ENCODE measurements at places on chromosomes 1 and 21. TPM values are rescaled to one million over a fixed set of nuclear protein-coding genes. Genes with fewer than 3 reads are reported as not detected.
A peak's percentile ranks its signal among the peaks of the same experiment; 100 is the strongest.

ZBTB8OS gene
- 76.7 TPM for polyA plus RNA-seq

NBPF11 gene
- 4.0 TPM for polyA plus RNA-seq

HHAT gene
- 4.6 TPM for polyA plus RNA-seq

AADACL4 gene
- not detected for polyA plus RNA-seq

EMC1 gene
- polyA plus RNA-seq: 24.7 TPM

LCE1F gene
- not detected for polyA plus RNA-seq

MED8 gene
- polyA plus RNA-seq: 36.7 TPM

LCE1E gene
- not detected for polyA plus RNA-seq

AMY1C gene
- not detected for polyA plus RNA-seq

BATF3 gene
- 0.84 TPM for polyA plus RNA-seq

KLF17 gene
- not detected for polyA plus RNA-seq

INAVA gene
- polyA plus RNA-seq: 0.37 TPM

TAGLN2 gene
- polyA plus RNA-seq: 811 TPM

PLEKHN1 gene
- 0.49 TPM for polyA plus RNA-seq

- DNase-seq: no peak
Observed at GRCh38 chr1:235831148-235831547, 35.6 kb downstream of the LYST start.

- DNase-seq: no peak
Observed at GRCh38 chr1:41515131-41515678, 30.7 kb upstream of the EDN2 start.

GRCh38 chr1:84795966-84796600, 96.9 kb downstream of the LPAR3 start:
- DNase-seq: no peak

DNA sequence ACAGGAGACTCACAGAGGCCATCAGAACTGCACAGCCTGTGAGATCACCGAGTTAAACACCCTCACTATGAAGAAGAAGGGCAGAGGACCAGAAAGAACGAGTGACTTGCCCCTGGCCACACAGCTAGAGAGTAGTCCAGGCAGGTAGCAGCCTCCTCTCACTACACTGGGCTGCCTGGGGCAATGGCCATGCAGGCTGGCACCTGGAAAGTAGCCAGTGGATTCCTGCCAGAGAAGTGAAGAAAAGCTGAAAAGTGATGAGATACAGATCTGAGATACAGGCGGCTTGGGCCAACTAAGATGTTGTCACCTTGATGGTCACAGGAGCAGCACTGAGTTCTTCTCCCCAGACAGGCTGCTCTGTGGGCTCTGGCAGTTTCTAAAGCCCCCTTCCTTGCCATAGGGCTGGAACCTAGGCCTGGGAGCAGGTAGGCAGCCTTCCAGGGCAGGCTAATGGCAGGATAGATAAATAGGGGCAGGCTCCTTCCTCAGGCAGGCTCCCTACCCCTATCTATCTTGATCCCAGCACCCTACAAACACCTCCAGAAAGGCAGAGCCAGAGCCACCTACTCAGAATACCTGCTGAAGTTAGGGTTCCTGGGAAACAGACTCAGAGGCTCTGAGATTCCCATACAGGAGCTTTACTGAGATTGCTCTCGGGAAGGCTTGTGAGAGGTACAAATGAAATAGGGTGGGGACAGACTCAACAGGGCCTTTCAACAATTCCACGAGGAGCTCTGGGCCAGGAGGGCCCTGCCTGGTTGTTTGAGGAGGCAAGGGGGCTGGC, 106.3 kb downstream of the BEND5 start:
- DNase-seq: no peak

DNA sequence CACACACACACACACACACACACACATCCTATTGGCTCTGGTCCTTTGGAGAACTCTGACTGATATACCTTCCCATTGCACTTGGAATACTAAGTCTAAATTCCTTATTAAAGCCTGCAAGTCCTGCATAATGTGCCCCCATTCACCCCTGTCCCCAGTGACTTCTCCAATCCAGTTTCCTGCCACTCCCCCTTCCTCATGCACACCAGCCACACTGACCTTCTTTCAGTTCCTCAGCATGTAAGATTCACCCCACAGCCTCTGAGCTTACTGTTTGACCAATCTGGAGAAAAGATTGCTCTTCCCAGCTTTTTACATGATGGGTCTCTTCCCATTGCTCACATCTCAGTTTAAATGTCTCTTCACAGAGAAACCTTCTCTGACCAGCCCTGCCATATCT, 146.6 kb downstream of the TBX15 start:
- no peak for DNase-seq

GRCh38 chr1:229863651-229864545, 203.1 kb upstream of the GALNT2 start:
- DNase-seq: no peak

DNA sequence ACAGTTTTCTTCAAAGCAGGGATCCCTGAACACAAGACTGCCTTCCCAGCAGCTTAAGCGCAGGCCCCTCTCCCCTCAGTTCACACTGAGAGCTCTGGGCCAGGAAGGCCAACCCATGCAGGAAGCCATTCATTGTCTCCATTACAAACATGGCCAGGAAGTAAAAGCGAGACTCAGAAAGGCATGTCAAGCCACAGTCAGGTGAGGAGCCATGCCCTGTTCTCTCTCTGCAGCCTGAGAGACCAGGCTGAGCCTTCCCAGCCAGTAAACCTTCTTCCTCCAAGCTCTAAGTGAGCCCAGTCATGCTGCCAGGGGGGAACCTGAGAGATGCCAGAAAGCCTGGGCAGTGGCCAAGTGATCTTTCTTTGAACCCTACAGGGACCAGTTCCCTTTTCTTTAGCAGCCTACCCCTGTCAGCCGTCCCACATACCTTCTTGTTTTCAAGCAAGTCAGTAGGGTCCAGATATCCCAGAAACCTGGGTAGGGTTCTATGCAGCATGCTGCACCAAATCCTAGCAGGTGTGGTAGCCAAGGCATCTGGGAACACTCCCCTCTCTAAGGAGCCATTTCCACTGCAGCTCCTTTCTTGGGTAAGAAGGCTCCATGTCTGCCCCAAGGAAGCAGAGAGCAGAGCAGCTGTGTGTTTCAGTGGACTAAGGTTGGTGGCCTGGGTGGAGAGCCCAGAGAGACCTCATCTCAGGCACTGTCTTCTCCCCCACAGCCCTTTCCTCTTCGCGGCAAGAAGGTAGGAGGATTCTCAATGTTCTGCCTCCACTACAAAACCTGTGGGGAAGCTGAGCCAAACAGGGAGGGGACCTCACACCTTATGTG, 977 bp downstream of the TRAF3IP3 start:
- DNase-seq: peak; percentile 29

DNA sequence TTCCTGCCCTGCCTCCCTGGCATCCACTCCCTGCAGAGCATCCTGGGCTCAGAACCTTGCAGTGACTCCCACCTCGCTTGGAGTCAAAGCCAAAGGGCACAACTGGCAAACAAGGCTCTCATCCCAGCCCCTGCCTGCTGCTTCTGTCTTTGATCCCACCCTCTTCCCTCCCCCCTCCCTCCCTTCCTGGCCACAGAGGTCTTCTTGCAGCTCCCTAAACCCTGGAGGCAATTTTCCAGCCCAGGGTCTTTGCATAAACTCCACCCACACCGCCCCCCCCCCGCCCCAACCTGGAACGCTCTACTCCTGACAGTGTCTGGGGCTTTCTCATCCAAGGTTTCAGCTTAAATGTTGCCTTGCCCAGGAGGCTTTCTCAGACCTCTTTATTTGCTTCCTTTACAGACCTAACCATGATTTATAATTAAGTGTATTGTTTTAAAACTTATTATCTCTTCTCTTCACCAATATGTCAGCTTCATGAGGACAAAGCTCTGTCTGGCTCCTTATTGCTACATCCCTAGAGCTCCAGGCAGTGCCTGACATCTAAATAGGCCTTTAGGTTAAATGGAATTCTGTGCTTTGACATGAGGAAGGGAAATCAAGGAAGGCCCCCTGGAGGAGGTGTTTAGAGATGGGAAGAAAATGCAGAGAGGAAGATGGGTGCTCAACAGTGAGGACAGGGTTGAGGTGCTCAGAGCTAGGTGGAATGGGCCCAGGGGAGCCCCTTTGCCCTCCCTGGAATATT, 37.7 kb upstream of the PADI1 start:
- no peak for DNase-seq

- DNase-seq: no peak
Observed at GRCh38 chr1:208533746-208534598, 289.8 kb upstream of the PLXNA2 start.

GRCh38 chr1:71080230-71080738, 551 bp downstream of the ZRANB2 start:
- DNase-seq: no peak

DNA sequence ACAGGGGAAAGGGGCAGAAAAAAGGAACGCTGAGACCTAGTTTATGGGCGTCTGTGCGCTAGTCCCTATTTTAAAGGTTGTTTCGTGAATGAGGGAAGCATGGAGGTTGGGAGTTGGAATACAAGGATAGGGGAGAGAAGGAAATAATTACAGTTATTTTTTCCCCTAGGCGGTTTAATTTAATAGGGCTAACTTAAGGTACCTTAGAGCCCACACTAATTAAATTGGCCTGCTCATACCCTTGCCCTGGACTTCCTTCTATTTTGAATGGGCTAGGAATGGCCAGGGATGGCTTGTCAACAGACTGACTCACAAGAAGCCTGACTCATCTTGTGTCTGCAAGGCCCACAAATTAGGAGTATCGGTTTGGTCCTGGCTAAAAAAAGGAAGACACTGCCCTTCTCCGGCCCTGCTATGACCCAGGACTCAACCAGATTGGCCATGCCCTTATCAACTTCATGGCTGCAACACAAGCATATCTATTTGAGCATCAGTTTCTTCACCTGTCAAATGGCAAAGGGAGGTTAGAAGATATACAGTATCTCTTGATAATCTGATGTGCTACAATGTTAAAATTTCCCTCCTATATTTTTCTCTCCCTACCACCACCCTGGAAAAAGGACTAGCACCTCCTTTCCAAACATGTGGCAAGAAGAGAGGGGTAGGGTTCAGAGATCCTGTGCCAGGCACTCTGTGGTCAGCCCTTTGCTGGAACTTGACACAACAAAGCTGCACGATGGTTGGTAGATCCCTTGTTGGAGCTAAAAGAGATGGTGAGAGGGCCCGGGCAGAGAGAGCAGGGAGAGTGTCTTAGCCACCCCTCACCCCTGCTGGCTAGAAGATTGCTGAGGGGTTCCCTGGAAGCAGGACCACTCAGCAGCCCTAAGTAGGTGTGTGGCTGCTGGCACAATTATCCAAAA, 2.2 kb upstream of the SSBP3 start:
- DNase-seq: no peak

- no peak for DNase-seq
Observed at GRCh38 chr1:6688001-6688400, 13.6 kb downstream of the DNAJC11 start.

- no peak for DNase-seq
Observed at GRCh38 chr1:192958871-192959270, 100.3 kb downstream of the UCHL5 start.

GRCh38 chr21:39180429-39181019, 2.7 kb downstream of the PSMG1 start:
- DNase-seq: no peak

- no peak for DNase-seq
Observed at GRCh38 chr1:24251501-24251900, 64.4 kb upstream of the IFNLR1 start.

DNA sequence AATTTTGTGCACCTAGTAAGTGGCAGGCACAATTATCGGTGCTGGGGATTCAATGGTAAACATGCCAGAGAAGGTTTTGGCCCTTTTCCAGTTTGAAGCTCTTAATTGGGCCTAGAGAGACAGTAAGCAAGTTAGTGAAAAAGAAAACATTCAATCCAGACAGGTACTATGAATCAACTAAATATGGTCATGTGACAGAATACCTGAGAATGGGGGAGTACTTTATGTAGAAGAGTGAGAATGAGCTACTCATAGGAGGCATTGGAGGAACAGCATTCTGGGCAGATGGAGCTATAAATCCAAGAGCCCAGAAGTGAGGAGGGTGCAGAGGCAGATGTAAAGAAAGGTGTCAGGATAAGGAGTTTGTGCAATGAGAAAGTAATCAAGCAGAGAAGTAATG, 1017.9 kb downstream of the ADGRL2 start:
- DNase-seq: no peak

GRCh38 chr1:6106321-6106731, 60.6 kb downstream of the KCNAB2 start:
- peak; percentile 42 for DNase-seq

GRCh38 chr1:24805534-24806301, 60.5 kb downstream of the CLIC4 start:
- DNase-seq: no peak

- no peak for DNase-seq
Observed at GRCh38 chr1:11898831-11899467, 27.3 kb downstream of the KIAA2013 start.

DNA sequence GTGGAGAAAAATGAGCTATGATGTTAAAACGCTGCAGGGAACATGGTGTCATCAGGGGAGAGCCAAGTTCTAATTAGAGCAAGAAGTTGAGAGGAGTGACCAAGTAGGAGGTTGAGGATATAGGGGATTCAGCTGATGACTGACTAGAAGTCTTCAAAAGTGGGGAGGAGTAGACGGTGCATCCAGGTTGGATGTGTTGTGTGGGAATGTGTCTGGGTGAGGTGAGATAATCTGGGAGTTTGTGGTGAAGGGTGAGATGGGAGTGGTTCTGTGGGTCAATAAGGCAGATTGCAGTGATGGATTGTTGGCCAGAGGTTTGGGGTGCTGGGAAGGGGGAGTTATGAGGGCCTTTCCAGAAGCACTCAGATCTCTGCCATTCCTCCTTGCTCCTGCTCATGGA, 72.0 kb upstream of the IRF2BP2 start:
- no peak for DNase-seq

DNA sequence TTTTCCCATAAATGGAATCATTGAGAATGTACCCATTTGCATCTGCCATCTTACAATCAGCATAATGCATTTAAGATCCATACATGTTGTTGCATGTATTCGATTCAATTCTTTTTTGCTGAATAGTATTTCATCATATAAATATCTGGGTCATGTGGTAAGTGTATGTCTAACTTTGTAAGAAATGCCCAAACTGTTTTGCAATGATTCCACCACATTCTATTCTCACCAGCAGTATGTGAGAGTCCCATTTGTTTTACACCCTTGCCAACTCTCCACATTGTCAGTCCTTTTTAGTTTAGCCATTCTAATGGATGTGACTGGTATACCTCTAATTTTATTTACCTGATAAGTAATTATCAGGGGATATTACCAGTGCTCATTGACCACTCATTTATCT, 115.8 kb upstream of the PBX1 start:
- DNase-seq: no peak

GRCh38 chr1:213987422-213987926, 299 bp upstream of the PROX1 start:
- no peak for DNase-seq
